ENCODE measurements at places on chromosomes 3 and 15.

- DNase-seq = no peak
Measured at GRCh38 chr15:55322467-55322866, 3.4 kb downstream of the PIGB start.

DNA sequence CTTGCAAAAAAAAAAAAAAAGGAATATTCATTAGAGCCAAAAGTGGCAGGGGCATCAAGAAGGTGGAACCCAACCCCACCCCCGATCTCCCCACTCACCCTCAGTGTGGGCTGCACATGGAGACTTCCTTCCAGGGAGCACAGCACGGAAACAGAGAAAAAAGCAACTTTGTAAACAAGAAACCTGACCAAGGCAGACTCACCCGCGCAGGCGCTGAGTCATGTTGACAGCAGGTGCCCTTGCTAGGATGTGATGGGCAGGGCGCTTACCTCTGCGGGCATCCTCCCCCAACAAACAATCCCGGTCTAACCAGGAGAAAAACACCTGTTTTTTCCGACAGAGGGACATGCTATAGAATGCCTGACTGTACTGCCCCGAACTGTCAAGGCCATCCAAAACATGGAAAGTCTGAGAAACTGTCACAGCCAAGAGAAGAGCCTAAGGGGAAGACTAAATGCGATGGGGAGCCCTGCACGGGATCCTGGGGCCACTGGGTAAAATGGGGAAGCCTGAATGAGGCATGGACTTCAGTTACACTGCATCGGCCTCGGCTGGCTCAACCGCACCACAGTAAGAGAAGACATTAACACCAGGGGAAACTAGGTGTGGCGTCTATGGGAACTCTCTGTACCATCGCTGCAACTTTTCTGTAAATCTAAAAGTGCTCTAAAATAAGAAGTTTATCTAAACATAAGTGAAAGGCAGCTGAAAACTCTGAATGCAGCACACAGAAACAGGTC is 66.7 kb upstream of the GATA2 start:
- DNase-seq = no peak

DNA sequence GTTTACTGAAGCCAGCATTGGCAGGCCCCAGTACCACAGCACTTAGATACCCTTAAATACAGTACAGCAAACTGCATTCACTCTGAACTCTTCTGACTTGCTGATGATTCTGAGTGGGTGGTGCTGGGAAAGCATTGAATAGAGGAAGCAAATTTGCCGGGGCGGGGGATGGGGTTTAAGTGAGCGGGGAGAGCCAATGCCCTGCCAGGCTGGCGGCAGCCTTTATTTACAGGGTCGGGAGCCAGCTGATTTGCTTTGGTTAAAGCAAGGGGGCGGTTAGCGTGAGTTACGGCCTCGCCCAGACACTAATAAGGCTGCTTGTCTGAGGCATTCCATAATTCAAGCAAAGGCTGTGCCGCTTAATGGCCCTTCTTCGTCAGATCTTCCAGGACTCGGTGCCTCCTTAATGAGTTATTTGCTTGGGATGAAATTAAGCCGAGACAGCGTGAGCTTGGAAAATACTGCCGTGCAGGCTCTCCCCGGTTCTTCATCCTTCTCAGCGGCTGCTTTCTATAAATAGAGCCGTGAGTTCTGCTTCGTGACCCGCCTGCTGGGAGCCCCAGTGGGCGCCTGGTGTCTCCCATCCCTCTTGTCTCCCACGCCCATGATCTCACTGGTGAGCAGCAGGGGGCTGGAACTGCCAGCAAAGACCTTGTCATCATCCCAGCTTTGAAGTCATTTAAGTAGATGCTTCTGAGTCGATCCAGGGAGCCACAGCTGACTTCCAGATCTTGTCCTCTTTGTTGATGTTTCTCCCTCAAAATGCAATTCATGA is 25.8 kb downstream of the SPSB4 start:
- DNase-seq = no peak

- no peak for DNase-seq
Measured at GRCh38 chr15:73375755-73376305, 7.1 kb upstream of the HCN4 start.

GRCh38 chr15:29480278-29480677 is 210.7 kb upstream of the NSMCE3 start:
- DNase-seq = no peak

- no peak for DNase-seq
Measured at GRCh38 chr15:47678040-47678439, 39.3 kb upstream of the SEMA6D start.

GRCh38 chr3:170414202-170414663 is 4.4 kb upstream of the CLDN11 start:
- DNase-seq = no peak

DNA sequence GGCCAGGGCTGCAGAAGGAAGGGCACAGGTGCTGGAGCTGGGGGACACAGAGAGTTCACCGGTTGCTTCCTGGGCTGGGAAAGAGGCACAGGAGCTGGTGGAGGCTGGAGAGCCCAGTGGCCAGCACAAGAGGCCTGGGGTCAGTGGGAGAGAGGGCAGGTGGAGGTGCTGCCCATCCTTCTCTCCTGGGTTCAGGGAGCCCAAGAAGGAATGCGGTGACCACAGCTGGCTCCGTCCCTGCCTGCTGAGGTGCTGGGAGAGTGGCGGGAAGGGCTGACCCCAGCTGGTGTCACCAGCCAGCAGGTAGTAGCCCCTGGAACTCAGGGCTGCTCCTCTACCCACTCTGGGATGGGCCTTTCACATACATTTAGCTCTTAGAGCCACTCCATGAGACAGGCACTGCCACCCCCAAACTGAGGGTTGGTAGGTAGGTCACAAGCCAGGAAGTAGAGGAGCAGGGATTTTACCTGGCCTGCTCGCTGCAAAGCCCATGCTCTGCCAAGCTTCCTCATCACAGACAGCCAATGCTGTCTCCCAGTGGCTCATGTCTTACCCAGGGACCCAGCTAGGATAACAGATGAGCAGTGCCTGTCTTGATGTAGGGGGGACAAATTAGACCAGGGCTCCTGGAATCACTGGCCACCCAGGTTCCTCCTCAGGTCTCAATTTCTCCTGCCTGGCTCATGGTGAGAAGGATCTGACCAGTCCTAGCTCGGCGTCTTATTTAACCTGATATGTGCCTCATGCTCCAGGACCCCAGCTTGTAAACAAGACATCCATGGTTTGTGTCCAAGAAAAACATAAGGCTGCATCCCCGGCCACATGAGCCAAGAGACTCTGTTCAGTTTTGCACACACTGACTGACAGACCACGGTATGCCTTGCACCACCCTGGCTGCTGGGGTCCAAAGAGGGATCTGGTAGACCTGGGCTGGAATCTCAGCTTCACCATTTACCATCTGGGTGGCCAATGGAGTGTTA is 119.2 kb downstream of the CORO2B start:
- no peak for DNase-seq

- DNase-seq = no peak
Measured at GRCh38 chr15:101406036-101406435, 83.5 kb downstream of the PCSK6 start.
